HuH-7 (cell line): ENCODE measurements at places on chromosomes 12 and 14.
A peak's percentile ranks its signal among the peaks of the same experiment; 100 is the strongest.

DNA sequence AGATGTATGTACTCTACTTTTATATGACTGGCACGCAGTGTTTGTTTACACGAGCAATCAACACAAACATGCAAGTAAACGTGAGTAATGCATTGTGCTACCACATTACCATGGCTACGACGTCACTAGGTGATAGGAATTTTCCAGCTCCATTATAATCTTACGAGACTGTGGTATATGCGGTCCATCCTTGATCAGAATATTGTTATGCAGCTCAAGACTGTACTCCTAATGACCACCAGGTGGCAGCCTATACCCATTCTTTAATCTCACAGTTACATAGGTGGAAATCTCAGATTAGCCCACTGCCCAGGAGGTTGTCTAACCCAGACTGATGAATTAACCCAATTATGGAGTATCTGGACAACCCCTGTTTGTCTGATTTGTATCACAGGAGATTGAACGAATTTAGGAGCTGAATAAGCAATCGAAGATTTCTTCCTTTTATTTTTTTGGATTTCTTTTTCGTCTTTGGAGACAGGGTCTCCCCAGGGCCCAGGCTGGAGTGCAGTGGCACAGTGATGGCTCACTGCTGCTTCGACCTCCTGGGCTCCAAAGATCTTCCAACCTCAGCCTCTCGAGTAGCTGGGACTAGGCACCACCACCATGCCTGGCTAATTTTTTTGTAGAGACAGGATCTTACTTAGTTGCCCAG lies 8.7 kb upstream of the TESPA1 start:
- DNase-seq: peak; percentile 66

DNA sequence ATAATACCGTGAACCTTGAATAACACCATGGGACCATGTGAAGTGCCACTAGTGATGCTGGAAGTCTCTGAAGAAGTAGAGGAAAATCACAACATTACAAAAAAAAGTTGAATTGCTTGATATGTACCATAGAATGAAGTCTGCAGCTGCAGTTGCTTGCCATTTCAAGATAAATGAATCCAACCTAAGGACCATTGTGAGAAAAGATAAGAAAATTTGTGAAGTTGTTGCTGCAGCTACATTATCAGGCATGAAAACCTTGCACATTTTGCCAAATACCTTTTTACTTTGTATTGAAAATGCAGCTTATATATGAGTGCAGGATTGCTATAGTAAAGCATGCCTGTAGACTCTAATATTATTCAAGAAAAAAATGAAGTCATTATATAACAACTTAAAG lies 126.5 kb downstream of the NUBPL start:
- DNase-seq: no peak

GRCh38 chr14:39023939-39024871 lies 78.8 kb downstream of the SEC23A start:
- peak; percentile 37 for DNase-seq

- no peak for DNase-seq
These were observed 84.6 kb downstream of the ESR2 start for GRCh38 chr14:64209444-64210131.

GRCh38 chr12:95533985-95534384 lies 17.3 kb downstream of the USP44 start:
- DNase-seq: no peak

- DNase-seq: no peak
These were observed 12.0 kb upstream of the PSEN1 start for GRCh38 chr14:73124180-73124894.

DNA sequence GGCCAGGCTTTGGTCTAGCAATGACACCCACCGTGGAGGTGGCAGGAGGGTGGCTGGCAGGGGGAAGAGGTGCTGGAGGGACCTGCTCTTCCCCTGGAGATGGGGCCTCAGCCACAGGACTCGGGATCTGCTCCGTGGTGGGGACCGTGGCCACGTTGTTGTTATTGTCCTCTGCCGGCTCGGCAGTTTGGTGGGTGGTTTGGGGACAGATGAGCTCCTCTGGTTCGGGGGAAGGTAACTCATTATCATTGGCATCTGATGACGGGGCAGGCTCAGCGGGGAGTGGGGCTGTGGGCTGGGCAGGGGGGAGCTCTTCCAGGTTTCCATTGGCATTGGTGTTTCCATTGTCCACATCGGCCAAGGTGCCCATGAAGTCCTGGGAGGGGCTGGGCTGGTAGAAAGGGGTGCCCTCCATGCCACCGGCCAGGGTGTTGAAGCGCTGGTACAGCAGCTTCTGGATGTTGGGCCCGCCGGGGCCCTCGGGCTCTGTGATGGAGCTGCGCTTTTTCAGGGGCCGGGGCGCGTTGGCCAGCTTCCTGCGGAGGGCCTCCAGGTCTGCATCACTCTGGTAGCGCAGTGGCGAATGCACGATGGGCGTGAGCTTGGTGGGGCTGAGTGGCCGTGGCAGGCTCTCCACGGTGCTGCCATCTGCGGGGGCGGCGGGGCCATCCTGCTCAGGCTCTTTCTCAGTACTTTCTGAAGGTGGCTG lies 24.3 kb downstream of the ZFYVE21 start:
- no peak for DNase-seq

DNA sequence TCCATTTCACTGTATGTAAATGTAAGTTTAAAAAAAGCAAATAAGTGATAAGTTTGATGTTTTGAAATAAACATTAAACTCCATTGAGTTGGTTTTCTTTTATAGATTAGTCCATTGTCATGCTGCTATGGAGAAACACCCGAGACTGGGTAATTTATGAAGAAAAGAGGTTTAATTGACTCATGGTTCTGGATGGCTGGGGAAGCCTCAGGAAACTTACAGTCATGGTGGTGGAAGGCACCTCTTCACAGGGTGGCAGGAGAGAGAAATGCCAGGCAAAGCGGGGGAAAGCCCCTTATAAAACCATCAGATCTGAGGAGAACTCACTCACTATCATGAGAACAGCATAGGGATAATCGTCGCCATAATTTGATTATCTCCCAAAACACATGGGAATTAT lies 48.4 kb upstream of the OXA1L start:
- DNase-seq: no peak

DNA sequence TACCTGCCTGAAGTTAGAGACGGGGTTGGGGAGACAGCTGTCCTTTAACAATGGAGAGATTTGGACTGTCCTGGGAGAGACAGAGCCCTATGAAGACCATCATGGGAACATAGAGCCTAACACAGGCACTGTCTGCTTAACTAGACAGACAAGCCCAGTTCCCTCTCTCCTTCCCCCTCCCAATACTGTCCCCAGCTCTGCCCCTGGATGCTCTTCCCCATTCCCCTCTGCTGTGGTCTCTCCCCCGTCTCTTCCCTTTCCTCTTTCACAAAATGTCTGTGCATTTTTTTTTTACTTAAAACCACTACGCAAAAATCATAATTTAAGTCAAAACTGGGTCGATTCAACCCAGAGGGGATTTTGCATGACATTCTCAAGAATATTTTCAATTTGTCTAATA lies 232.9 kb downstream of the CHST11 start:
- no peak for DNase-seq

GRCh38 chr12:19783547-19784444 lies 344.5 kb downstream of the AEBP2 start:
- DNase-seq: no peak

GRCh38 chr14:104891121-104891551 lies 26.1 kb downstream of the CEP170B start:
- no peak for DNase-seq

DNA sequence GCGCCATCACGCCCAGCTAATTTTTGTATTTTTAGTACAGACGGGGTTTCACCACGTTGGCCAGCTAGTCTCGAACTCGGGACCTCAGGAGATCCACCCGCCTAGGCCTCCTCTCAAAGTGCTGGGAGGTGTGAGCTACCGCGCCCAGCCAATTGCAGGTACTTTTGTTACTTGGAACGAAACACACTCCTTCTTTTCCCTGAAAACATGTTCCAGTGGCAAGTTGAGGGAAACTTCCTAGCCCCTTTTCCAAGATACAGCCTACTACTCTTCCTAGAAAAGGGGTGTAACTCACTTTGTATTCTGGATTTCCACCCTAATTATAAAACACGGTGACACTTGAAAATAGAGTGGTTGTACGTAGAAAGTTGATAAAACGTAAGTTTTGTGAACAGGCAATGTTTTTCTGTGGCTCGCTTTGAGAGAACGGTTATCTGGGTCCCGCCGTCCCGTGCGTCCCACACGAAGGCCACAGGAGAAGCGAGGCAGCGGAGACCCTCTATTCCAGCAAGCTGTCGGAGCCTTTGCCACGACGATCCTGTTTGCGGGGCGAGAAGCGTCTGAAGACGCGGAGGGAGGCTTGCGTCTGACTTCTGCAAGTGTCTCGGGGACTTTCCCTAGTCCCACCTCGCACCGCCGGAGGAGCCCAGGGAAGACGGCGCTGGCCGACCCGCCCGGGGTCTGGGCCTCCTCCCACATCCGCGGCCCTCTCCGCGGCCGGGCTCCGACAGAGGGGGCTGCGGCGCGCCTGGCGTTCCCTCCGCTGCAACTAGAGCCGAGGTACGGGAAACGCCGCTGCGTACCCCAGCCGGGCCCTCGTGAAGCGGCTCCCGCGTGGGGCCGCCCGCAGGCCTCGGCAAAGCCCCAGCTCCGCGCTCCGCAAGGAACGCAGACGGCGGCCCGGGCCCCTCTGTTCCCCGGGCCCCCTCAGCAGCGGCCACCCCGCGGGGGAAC lies 745 bp downstream of the CDCA4 start:
- DNase-seq: no peak

DNA sequence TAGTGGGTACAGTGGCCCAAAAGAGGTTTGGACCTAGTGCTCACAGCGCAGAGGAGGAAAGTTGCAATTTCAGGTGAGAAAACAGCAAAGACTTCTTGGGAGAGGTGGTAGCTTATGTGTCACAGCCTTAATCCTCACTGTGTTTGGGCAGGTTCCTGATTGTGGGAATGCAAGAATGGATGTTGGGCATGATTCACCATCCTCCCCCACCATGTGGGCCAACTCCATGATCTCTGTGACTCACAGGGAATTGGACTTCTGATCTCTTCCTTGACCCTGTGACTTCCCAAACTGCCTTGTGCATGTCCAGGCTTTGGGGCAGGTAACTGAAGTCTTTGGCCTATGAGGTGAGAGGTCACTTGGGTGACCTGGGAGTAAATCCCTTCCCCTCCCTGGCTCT lies 1.8 kb upstream of the CHST11 start:
- DNase-seq: no peak

DNA sequence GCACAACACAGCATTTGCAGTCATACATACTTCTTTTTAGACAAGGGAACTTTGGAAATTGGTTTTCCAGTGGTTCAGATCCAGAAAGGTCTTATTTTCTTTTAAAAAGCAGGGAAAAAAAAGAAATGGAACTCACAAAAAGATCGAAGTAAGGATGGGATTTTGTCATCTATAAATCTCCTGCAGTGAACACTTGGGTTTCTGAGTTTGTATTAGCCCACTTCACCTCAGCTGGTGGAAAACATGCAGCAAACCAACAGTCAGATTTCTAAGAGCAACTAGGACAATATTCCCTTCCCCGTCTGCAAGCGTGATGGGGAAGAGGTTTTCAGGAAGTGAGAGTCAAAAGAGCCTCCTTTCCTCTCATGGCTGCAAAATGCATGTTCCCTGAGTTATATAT lies 4.6 kb downstream of the MYF5 start:
- DNase-seq: no peak

- DNase-seq: no peak
These were observed 78.1 kb upstream of the USP44 start for GRCh38 chr12:95629392-95629791.

DNA sequence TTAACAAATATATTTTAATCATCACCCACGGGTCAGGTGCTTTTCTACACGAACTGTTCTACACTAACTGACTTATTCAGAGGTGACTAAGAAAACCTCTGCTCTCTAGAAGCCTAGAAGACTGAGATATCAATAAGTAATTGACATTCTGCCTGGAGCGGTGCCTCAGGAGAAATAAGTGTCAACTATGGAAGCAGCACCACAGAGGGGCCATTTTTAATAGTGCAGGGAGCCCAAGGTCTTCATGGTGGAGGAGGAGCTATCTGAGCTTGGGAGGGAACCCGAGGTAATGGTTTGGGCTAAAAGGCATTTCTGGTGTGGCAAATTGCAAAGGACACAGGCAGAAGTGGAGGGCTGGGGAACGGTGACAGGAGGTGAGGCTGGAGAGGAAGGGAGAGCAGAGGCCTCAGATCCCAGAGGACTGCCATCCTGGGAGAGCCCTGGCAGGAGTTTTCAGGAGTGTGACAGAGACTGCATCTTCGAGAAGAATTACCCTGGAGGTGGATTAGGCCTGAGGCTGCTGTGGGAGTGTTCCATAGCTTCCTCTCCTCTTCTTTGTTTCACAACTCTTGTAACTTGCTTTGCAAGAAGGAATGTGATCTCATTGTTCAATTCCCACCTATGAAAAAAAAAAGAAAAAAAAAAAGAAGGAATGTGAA lies 123.1 kb downstream of the NPAS3 start:
- no peak for DNase-seq

GRCh38 chr14:90741682-90741946 lies 74.6 kb downstream of the TTC7B start:
- no peak for DNase-seq

DNA sequence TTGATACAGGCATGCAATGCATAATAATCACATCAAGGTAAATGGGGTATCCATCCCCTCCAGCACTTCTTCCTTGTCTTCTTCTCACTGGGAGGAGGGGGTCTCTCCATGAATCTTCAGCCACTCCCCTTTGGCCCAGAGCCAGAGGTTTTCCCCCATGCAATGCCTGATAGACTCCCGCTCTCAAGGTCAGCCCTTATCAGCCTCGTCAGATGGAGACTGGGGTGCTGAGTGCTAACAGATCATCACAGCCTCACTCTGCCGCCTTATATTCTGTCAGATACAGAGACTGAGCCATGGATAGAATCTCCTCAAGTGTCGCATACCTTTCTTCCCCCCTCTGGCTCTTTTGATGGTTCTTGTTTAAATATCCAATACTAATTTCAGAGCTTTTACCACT lies 503.1 kb downstream of the AACS start:
- no peak for DNase-seq

DNA sequence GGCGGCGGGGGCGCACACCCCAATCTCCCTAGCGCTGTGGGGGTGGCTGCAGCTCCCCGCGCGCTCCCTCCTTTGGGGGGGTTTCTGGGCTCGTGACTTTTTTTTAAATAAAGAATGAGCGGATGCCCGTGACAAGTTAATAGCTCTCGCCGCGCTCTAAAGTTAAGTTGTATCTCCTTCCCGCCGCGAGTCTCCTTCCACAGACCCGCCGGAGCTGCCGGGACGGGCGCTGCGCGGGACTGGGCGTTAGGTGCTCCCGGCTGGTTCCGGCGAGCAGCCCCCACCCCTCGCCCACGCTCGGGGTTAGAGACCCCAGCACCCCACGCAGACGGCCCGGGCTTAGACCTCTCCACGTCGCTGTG lies 82.6 kb upstream of the HMGA2 start:
- peak; percentile 50 for DNase-seq

- no peak for DNase-seq
These were observed 696.3 kb downstream of the TMEM121 start for GRCh38 chr14:106222731-106223130.
